Large intestine (tissue), 12 donors: ENCODE measurements at places on chromosomes 2 and 18. TPM values are rescaled to one million over a fixed set of nuclear protein-coding genes. Genes with fewer than 3 reads are reported as not detected.
A peak's percentile ranks its signal among the peaks of the same experiment; 100 is the strongest.

GRCh38 chr2:41399437-41400087 lies 648.3 kb upstream of the PKDCC start:
- no peaks in the 10 kb centered on the region for H3K27me3 ChIP-seq
- H3K36me3 ChIP-seq, result no peaks in the 10 kb centered on the region
- H3K27ac ChIP-seq, result no peak overlapping the region
- DNase-seq, result no peak
- no peaks in the 10 kb centered on the region for H3K4me1 ChIP-seq
- H3K4me3 ChIP-seq, result no peak overlapping the region

- H3K4me1 ChIP-seq, result no peaks in the 10 kb centered on the region
- DNase-seq, result no peak
- no peak overlapping the region for H3K27ac ChIP-seq
- H3K4me3 ChIP-seq, result no peak overlapping the region
- no peaks in the 10 kb centered on the region for H3K36me3 ChIP-seq
Measured at GRCh38 chr18:32383050-32383819, 87.4 kb downstream of the GAREM1 start.

GRCh38 chr2:101962309-101962708 lies 29.5 kb upstream of the IL1R2 start:
- peaks cover 16% of the 10 kb centered on the region for H3K4me1 ChIP-seq
- DNase-seq, result no peak
- no peaks in the 10 kb centered on the region for H3K27me3 ChIP-seq
- peak overlapping the region; percentile 73 for H3K27ac ChIP-seq
- H3K4me3 ChIP-seq, result no peak overlapping the region

DNA sequence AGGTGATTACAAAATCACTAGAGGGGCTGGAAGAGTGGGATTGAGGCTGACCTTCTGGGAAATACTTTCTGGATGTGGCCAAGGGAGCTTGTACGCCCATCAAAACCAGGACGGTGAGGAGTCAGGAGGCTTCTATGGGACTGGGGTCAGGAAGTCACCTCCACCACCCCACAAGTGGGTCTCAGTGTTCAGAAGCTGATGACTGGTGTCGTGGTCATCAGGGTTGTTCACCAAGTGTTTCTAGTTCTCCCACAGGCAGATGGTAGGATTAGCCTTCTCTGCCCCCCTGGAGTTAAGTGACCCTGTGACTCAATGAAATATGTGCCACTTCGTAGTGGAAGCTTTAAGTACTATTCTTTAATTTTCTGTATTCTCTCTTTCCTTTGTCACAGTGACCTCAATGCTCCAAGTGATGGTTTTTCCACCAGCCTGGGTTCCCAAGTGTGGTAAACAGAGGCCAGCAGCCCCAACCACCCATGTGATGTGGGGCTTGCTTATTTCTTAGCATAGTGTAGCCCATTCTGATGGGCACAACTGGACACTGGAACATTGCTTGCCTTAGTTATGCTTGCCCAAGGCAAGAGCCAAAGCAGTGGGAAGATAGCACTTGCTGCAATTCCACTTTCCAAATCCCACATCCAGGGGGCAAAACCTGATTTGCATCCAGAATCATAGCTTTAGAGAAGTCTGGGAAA lies 258.8 kb downstream of the CYP26B1 start:
- H3K4me1 ChIP-seq, result no peaks in the 10 kb centered on the region
- H3K27me3 ChIP-seq, result no peaks in the 10 kb centered on the region
- no peak overlapping the region for H3K4me3 ChIP-seq
- H3K36me3 ChIP-seq, result no peaks in the 10 kb centered on the region

- no peak overlapping the region for H3K4me3 ChIP-seq
- peaks cover 3% of the 10 kb centered on the region for H3K36me3 ChIP-seq
- no peak overlapping the region for H3K27ac ChIP-seq
- H3K4me1 ChIP-seq, result no peaks in the 10 kb centered on the region
Measured at GRCh38 chr18:79413025-79413424, 17.3 kb downstream of the NFATC1 start.

WNT10A gene
- 1.5 TPM for polyA plus RNA-seq

DNA sequence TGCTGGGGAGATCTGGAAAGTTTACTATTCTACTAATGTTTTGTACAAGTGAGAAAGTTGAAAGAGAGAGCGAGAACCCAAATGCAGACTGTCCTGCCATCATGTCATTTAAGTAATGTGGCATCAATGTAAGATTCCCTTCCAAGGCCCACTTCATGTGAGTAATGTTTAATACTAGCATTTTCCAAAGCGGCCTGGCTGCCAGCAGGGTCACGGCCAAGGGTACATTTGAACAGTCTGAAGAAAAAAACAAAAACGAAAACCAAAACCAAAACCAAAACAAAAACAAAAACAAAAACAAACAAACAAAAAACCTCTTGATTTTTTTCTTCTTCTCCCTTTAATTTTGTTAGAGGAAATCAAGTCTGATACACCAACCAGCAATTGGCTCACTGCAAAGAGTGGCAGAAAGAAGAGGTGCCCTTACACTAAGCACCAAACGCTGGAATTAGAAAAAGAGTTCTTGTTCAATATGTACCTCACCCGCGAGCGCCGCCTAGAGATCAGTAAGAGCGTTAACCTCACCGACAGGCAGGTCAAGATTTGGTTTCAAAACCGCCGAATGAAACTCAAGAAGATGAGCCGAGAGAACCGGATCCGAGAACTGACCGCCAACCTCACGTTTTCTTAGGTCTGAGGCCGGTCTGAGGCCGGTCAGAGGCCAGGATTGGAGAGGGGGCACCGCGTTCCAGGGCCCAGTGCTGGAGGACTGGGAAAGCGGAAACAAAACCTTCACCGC lies 2.2 kb downstream of the HOXD10 start:
- no peak overlapping the region for H3K4me3 ChIP-seq
- H3K27ac ChIP-seq, result no peak overlapping the region
- H3K36me3 ChIP-seq, result no peaks in the 10 kb centered on the region
- H3K27me3 ChIP-seq, result peaks cover 99% of the 10 kb centered on the region

PLGLB1 gene
- polyA plus RNA-seq, result 8.2 TPM

DNA sequence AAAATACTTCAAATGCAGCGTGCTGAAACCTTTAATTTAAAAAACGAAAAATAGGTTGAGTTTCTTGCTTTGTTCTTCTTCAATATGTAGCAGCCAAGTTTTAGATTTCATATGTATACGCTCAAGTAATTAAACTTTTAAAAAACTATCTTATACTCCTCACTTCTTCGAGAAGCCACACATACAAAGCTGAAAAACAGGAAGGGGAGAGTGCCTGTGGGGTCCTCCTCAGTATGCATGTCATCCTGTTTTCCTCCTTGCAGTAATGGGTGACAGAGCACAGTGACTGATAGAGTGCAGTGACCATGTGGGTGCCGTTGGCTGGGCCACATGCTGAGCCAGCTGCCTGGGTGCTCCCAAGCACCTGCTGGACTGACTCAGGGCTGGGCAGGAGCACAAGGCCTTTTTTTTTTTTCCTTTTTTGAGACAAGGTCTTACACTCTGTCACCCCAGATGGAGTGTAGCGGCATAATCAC lies 33.3 kb downstream of the UXS1 start:
- DNase-seq, result no peak
- H3K4me1 ChIP-seq, result peaks cover 7% of the 10 kb centered on the region
- H3K27ac ChIP-seq, result no peak overlapping the region
- peaks cover 30% of the 10 kb centered on the region for H3K36me3 ChIP-seq
- no peaks in the 10 kb centered on the region for H3K27me3 ChIP-seq

DNA sequence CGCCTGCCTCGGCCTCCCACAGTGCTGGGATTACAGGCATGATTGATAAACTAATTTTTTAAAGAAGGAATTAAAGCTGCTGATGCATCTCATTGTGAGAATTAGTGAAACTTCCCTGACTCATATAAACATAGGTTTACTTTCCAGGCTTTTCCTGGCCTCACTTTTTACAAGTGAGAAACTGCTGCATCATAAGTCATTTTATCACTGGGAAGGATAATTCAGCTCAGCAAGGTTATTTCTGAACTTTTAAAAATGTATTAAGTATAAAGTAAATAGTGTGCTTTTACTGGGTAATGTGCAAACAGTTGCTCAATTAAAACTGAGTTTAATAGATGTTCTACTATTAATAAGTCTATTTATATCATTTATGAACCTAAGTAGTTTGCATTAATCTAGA lies 1130.3 kb upstream of the CDH2 start:
- H3K36me3 ChIP-seq, result no peaks in the 10 kb centered on the region
- no peaks in the 10 kb centered on the region for H3K27me3 ChIP-seq
- DNase-seq, result no peak
- H3K27ac ChIP-seq, result no peak overlapping the region

GRCh38 chr2:240033330-240033678 lies 3.1 kb upstream of the OR6B2 start:
- H3K27me3 ChIP-seq, result peaks cover 6% of the 10 kb centered on the region
- no peak overlapping the region for H3K4me3 ChIP-seq
- no peaks in the 10 kb centered on the region for H3K36me3 ChIP-seq
- H3K4me1 ChIP-seq, result no peaks in the 10 kb centered on the region

GRCh38 chr2:79547568-79547967 lies 34.7 kb downstream of the CTNNA2 start:
- H3K27ac ChIP-seq, result no peak overlapping the region
- H3K4me1 ChIP-seq, result no peaks in the 10 kb centered on the region
- DNase-seq, result no peak

IL18R1 gene
- 6.9 TPM for polyA plus RNA-seq

FBLN7 gene
- polyA plus RNA-seq, result 1.7 TPM

FAP gene
- 10.6 TPM for polyA plus RNA-seq

DNA sequence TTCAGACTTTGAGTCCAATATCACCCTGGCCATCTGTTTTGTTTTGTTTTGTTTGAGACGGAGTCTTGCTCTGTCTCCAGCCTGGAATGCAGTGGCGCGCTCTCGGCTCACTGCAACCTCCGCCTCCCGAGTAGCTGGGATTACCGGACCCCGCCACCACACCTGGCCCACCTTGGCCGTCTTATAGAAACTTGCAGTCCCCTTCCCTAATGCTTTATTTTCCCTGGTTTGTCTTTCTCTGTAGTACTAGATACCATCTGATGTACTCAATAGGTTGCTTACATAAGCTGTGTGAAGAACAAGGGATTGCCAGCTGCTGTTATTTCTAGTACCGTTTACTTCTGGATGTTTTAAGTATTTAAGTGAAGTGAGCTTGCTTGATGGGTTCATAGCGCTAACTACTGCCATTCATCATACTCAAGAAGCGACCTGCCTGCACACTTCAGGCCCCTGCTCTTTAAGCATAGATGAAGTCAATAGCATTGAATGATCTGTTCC lies 1.2 kb downstream of the RPL31 start:
- peak overlapping the region; percentile 74 for H3K27ac ChIP-seq
- no peaks in the 10 kb centered on the region for H3K27me3 ChIP-seq

DNA sequence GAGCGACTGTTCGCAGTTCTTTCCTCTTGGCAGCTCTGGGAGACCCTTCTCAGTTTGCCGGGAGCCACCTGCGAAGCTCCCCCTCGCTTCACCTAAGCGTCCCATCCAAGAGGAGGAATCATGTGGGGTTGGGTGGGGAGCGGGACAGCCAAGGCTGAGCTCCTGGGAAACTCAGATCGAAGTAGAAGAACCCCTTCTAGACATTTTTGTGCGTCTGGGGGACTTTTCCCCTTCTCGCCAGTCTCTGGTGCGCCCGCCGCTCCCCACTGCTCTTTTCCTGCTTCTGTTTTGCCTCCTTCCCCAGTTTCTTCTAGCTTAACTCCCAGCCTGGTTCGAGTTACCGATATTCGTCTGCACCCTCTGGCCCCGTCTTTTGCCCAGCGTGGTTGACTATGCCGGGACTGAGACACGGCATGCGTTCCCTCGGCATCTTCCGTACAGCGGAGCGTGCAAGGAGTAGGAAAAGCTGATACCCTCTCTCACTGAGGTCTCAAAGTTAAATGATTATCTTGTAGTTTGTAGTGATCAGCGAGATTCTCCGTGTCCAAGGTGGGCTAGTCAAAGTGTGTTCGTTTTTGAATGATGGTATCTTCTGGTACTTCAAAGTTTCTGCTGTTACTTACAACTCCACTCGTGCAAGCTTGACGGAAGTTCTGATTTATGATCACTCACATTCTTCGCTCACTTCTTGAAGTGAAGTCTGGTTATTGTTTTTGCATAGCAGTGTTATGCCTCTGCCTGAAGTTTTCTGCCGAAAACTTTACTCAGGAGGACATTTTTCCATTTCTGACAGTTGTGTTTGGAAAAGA lies 664 bp downstream of the CAMKMT start:
- no peaks in the 10 kb centered on the region for H3K4me1 ChIP-seq
- H3K36me3 ChIP-seq, result no peaks in the 10 kb centered on the region
- peak overlapping the region; percentile 91 for H3K27ac ChIP-seq
- H3K27me3 ChIP-seq, result no peaks in the 10 kb centered on the region
- peak overlapping the region; percentile 89 for H3K4me3 ChIP-seq

DNA sequence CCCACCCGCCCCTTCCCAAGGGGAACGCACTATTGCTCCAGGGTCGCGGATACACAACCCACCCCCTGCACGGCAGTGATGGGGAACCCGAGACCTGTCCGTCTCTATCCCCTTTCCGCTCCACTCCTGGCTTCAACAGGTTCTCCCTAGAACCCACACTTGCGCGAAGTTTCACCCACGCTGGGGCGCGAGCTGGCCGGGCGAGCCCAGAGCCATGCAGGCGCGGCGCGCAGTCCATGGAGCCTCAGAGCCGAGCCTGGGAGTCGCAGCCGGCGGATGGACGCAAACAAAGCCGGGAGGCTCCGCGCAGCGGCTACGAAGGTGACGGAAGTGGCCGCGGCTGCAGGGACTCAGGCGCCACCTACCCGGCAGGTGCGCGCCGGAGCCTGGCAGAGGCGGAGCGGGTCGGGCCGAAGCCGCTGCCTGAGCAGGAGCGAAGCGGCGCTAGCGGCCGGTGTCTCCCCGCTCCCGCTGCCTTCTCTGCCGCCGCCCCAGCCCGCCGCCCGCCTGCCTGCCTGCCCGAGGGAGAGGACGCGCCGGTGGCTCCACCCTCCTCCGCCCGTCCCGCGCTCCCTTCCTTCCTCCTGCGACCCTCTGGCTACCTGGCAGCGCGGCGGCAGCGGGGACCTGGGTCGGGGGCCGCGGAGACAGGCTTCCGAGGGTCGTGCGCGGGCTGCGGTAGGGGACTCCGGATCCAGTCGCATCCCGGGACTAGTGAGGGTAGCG lies 14.0 kb downstream of the ALPG start:
- peaks cover 3% of the 10 kb centered on the region for H3K4me1 ChIP-seq
- no peak overlapping the region for H3K4me3 ChIP-seq
- DNase-seq, result no peak
- H3K36me3 ChIP-seq, result no peaks in the 10 kb centered on the region
- H3K27ac ChIP-seq, result no peak overlapping the region

- no peaks in the 10 kb centered on the region for H3K27me3 ChIP-seq
- no peak overlapping the region for H3K27ac ChIP-seq
- no peaks in the 10 kb centered on the region for H3K4me1 ChIP-seq
- no peak overlapping the region for H3K4me3 ChIP-seq
- DNase-seq, result no peak
Measured at GRCh38 chr2:86160156-86160952, 34.9 kb downstream of the IMMT start.

CCL20 gene
- 11.4 TPM for polyA plus RNA-seq

DNA sequence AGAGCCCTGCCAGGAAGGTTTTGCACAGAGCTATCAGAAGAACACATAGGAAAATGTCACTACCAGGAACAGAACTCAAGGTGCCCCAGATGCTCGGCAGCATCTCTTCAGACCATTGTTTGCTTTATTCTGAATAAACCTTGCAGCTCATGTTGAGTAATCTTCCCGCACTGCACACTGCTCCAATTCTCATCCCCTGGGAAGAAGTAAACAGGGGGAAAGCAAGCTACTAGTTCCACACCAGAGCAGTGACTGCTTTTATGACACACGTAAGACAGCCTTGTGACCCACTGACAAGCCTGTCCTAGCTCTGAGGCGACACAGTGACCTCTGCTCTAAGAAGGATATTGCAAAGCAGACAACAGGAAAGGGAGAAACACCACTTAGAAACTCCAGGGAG lies 44.2 kb downstream of the NRP2 start:
- no peak overlapping the region for H3K27ac ChIP-seq
- H3K36me3 ChIP-seq, result peaks cover 23% of the 10 kb centered on the region
- no peak for DNase-seq
- no peaks in the 10 kb centered on the region for H3K27me3 ChIP-seq
